Activated T-cell treated with anti-CD3 and anti-CD28 coated beads for 48 hours (primary cell): ENCODE measurements at places on chromosomes 1 and 21.
A peak's percentile ranks its signal among the peaks of the same experiment; 100 is the strongest.

DNA sequence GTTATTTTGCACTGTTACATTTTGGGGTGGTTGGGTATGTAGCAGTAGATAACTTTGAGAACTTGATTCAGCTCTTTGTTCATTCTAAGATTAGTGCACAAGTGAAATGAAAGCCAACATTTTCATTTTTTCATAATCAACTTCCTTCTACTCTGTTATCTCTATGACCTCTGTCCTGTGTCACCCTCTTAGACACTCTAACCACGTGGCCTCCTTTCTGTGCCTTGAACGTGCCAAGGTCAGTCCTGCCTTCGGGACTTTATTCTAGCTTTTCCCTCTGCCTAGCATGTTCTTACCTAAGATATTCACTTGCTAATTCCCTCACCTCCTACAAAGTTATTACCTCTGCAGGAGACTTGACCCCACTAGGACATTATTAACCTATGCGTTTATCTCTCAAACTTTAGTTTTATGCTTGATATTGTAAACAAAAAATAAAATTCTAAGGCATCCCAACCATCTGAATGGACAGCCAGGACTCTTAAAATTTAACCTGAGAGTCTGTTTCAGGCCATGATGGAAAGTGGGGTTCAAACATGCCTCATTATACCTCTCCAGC lies 19.2 kb upstream of the EDEM3 start:
- DNase-seq: no peak

GRCh38 chr1:151134991-151135390 lies 11.4 kb downstream of the SEMA6C start:
- no peak for DNase-seq

GRCh38 chr1:19179597-19180264 lies 30.3 kb downstream of the UBR4 start:
- DNase-seq: no peak

DNA sequence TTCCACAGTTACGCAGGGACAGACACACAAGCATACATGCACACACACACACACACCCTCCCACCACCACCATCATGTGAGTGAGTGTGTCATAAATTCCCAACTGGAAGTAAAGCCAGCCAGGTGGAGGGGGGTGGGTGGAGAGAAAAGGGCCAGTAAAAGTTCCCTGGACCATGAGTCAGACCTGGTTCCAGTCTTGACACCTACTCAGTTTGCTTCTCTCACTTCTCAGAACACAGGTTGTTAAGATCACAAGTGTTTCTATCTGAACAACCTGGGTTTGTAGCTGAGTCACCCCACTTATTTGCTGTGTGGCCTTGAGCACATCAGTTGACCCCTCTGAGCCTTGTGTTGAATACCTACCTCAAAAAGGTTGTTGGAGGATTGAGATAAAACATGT lies 9.6 kb downstream of the EPHA10 start:
- peak; percentile 47 for DNase-seq

- DNase-seq: no peak
These were observed 15.9 kb downstream of the KIAA1614 start for GRCh38 chr1:180928331-180929230.

DNA sequence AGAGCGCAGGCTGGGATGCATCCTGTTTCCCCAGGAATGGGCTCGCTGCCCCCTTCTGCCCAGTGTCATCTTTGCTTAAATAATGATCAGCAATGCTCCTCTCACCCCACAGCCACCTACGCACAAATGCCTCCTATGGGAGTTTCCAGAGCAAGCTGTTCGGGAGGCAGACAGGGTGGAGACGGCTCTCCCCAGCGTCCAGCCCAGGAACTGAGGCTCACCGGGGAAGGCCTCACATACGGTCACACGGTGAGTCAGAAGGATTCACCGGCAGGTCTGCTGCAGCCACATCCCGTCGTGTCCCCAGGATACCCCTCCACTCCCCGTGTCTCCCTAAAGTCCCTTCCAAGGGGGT lies 40.3 kb upstream of the RUNX3 start:
- DNase-seq: no peak

GRCh38 chr1:57572016-57572415 lies 148.2 kb upstream of the DAB1 start:
- DNase-seq: no peak
